ENCODE measurements at places on chromosomes 16 and 17. TPM values are rescaled to one million over a fixed set of nuclear protein-coding genes. Genes with fewer than 3 reads are reported as not detected.

Gene OTOP3
- polyA plus RNA-seq = not detected

Gene RNF227
- polyA plus RNA-seq = 0.94 TPM

Gene KRTAP4-6
- polyA plus RNA-seq = not detected

Gene TMC8
- polyA plus RNA-seq = not detected

Gene PARD6A
- 4.0 TPM for polyA plus RNA-seq

Gene CORO6
- polyA plus RNA-seq = 2.6 TPM

Gene CHST5
- 0.14 TPM for polyA plus RNA-seq

Gene CFAP97D1
- polyA plus RNA-seq = not detected

Gene TAT
- not detected for polyA plus RNA-seq

Gene HAS3
- polyA plus RNA-seq = 0.11 TPM
